ENCODE measurements at places on chromosomes 11 and 22.
A peak's percentile ranks its signal among the peaks of the same experiment; 100 is the strongest.

DNA sequence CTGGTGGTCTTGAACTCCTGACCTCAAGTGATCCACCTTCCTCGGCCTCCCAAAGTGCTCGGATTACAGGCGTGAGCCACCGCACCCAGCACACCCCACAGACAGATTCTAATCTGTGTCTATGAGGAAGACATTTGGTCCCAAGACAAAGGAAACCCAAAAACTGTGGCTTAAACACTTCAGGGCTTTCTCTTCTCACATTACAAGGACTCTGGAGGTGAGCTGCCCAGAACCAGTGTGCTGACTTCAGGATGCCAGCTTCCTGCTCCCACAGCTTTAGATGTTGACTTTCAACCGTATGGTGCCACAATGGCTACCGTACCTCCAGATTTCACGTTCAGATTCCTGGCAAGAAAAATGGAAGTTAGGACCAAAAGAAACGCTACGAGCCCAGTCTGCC is 32.2 kb upstream of the SYT7 start:
- DNase-seq = no peak

GRCh38 chr11:65429724-65430405 is 7.3 kb downstream of the NEAT1 start:
- no peak for DNase-seq

DNA sequence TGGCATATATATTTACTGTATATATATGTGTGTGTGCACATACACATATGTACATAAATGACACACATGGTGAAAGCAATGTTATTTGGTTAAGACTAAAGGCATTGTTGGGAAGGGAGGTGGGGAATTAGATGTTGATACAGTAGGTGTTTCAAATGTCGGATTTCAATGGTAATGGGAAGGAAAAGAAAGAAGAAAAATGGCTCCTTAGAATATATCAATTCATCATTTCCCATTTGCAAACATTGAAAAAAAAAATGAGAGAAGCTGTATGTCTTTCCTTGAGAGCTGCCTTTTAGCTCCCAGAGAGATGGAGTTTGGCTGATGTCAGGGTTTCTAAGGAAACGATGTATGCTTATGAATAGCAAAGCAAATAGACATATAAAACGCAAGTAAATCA is 33.4 kb upstream of the ATXN10 start:
- DNase-seq = no peak

GRCh38 chr11:10824888-10825287 is 16.2 kb upstream of the EIF4G2 start:
- DNase-seq = no peak

- peak; percentile 19 for DNase-seq
These were observed 16.2 kb upstream of the SHANK3 start for GRCh38 chr22:50656122-50657070.

Data from HS-27A (cell line).